ENCODE measurements at places on chromosomes 12 and 14. TPM values are rescaled to one million over a fixed set of nuclear protein-coding genes. Genes with fewer than 3 reads are reported as not detected.

ESPL1 gene
- 50.3 TPM for total RNA-seq

OSBPL8 gene
- total RNA-seq: 115 TPM

SLC16A7 gene
- 10.0 TPM for total RNA-seq

PTPRO gene
- total RNA-seq: not detected

ZNF705A gene
- not detected for total RNA-seq

GALNT6 gene
- 16.4 TPM for total RNA-seq

SMIM41 gene
- not detected for total RNA-seq

GON7 gene
- 11.2 TPM for total RNA-seq

TOX4 gene
- 58.5 TPM for total RNA-seq

PLEKHH1 gene
- 27.6 TPM for total RNA-seq

KRT71 gene
- total RNA-seq: not detected

KSR2 gene
- total RNA-seq: 10.1 TPM

KCNMB4 gene
- total RNA-seq: 5.0 TPM

CD69 gene
- total RNA-seq: not detected

COPS7A gene
- 67.8 TPM for total RNA-seq

TCL1B gene
- not detected for total RNA-seq

NDUFB1 gene
- total RNA-seq: 92.5 TPM

PRH2 gene
- not detected for total RNA-seq

MAP3K9 gene
- 11.7 TPM for total RNA-seq

TRIAP1 gene
- total RNA-seq: 40.3 TPM

ADAMTS20 gene
- not detected for total RNA-seq

ZFYVE21 gene
- 31.3 TPM for total RNA-seq

B4GALNT1 gene
- total RNA-seq: 31.3 TPM

IL26 gene
- not detected for total RNA-seq

ENTPD5 gene
- total RNA-seq: 14.4 TPM

KRT85 gene
- not detected for total RNA-seq

MSI1 gene
- 26.0 TPM for total RNA-seq

SIRT4 gene
- total RNA-seq: 2.8 TPM

SMOC1 gene
- total RNA-seq: not detected

ST8SIA1 gene
- total RNA-seq: not detected

AICDA gene
- total RNA-seq: not detected

ADCY6 gene
- 24.9 TPM for total RNA-seq

PPP1R36 gene
- 0.47 TPM for total RNA-seq

DACT1 gene
- total RNA-seq: 1.6 TPM

GARIN6 gene
- total RNA-seq: not detected

UNC79 gene
- 0.10 TPM for total RNA-seq

CCDC175 gene
- not detected for total RNA-seq

TBPL2 gene
- not detected for total RNA-seq

DPPA3 gene
- not detected for total RNA-seq

LIN7A gene
- 1.5 TPM for total RNA-seq

BICDL1 gene
- total RNA-seq: 18.2 TPM

SLC38A1 gene
- 155 TPM for total RNA-seq

SARNP gene
- 82.4 TPM for total RNA-seq

RIPK3 gene
- not detected for total RNA-seq

TAS2R46 gene
- total RNA-seq: 0.42 TPM

EIF2S3B gene
- total RNA-seq: 1.0 TPM

CFAP251 gene
- 2.6 TPM for total RNA-seq

VRTN gene
- 0.10 TPM for total RNA-seq

EIF4B gene
- total RNA-seq: 809 TPM

HRK gene
- total RNA-seq: 4.3 TPM

DMAC2L gene
- total RNA-seq: 8.9 TPM

CLEC4D gene
- not detected for total RNA-seq

TMCC3 gene
- total RNA-seq: 4.5 TPM

PIK3C2G gene
- total RNA-seq: not detected
